ENCODE measurements at places on chromosomes 5 and 9.
A peak's percentile ranks its signal among the peaks of the same experiment; 100 is the strongest.

- peak; percentile 2 for DNase-seq
These were observed 4.7 kb upstream of the C9orf57 start for GRCh38 chr9:72065076-72065475.

GRCh38 chr9:127084076-127085039 is 38.1 kb downstream of the ANGPTL2 start:
- no peak for DNase-seq

DNA sequence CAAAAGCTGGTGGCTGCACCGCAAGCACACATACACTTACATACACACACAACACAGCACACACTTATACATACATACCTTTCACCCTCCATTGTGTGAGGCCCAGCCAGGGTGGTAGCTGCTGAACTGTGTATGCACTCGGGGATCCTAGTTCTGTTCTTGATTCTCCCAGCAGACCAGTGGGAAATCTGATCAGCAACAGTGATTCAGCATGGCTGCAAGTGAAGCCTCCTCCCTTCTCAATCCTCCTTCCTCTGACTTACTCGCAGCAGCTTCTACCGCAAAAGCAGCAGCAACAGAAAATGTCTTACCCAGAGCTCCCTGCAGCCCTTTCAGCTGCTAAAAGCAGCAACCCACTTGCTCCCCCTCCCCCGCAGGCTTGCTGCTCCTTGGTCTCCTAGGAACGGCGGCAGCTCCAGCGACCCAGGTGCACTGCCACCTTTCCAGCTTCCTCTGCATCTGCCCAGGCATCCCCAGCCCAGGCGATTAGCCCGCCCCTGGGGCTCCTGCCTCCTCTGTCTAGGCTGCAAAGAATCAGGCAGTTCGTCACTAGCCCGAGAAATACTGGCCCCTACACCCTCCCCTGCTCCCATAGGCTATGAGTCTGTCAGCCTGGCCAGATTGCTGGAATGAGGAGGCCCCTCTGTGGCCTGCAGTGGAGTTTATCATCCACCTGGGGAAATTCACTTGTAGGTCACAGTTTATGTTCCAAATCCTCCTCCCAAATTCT is at the start of gene KLHL3:
Gene KLHL3, minus strand, starts transcription at position 535 of the 730 bp plus-strand sequence. Its CDS starts 443 bp downstream, at position 92.
- peak; percentile 50 for DNase-seq

GRCh38 chr5:112097768-112098167 is 321.3 kb downstream of the EPB41L4A start:
- no peak for DNase-seq

GRCh38 chr9:101562966-101563365 is 29.3 kb downstream of the RNF20 start:
- peak; percentile 25 for DNase-seq

GRCh38 chr5:71907608-71908145 is 188.6 kb downstream of the CARTPT start:
- DNase-seq, result no peak

GRCh38 chr5:43603344-43604217 is 601 bp downstream of the NNT start:
- DNase-seq, result peak; percentile 20

DNA sequence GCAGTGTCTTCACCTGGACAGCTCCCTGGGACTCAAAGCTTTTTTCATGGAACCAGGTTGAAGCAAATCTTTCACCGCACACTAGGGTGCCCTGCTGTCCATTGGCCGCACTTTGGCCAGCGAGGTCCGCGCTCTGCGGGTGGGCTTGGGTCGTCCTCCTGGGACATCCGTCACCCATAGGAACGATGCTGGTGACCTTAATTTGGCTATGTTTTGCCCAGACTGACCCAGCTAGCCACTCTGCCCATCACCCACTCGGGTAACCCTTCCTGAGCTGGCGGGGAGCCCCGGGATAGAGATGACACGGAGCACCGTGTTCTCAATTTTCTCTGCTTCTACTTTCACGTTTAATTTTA is 25.9 kb downstream of the ZDHHC11B start:
- DNase-seq, result no peak

DNA sequence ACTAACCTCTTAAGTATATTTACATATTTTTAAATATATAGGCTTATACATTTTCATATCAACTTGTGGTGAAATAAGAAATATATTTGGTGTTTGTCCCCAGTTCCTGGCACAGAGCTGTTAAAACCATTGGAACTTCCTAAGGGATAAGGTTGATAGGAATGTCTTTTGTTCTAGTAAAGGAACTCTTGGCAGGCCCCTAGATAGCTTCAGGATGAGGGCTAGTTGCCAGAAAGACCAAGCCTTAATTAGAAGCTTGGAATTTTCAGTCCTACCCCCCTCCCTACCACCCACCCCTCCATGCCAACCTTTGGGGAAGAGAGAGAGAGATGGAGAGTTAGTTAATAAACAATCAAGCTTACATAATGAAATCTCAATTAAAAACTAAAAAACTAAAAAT is 638.6 kb upstream of the ACO1 start:
- DNase-seq, result no peak

DNA sequence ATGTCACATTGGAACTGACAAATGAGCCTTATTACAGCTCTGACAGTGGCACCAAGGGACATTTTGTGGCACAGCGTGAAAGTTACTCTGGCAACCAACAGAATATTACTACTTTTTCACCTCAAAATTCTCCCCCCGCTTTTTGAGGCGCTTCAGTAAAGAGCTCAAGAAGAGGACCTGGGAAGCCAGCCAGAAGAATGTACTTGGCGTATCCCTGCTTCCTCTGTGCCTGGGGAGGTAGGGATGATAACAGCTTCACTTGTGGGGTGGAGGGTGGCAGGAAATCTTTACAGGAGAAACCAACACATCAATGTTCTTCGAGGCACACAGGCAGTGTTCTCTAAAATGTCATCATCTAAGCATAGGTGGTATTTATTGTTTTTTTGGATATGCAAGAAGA is 624.1 kb downstream of the NR2F1-AS1 start:
- peak; percentile 71 for DNase-seq

GRCh38 chr9:97411789-97412625 is at the start of gene TDRD7:
Gene TDRD7 (plus strand): TSS chr9:97412096. CDS start chr9:97428466, 16,370 bp downstream.
- DNase-seq, result peak; percentile 65

DNA sequence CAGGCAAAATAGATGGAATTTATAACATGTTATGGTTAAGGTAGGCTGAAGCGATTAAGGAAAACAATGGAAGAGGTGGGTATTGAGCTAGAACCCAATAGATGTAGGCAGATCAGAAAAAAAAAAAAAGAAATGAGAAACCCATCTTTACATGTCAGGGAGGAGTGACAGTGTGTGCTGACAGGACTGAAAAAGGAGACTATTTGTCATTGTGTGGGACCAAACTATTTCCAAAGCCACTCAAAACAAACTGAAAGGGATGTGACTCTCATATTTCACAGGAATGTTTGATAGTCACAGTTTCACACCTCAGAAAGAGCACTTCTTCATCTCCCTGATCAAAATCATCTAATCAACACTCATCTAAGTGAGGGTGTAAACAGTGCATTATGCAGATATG is 122.3 kb upstream of the KIF2A start:
- no peak for DNase-seq

DNA sequence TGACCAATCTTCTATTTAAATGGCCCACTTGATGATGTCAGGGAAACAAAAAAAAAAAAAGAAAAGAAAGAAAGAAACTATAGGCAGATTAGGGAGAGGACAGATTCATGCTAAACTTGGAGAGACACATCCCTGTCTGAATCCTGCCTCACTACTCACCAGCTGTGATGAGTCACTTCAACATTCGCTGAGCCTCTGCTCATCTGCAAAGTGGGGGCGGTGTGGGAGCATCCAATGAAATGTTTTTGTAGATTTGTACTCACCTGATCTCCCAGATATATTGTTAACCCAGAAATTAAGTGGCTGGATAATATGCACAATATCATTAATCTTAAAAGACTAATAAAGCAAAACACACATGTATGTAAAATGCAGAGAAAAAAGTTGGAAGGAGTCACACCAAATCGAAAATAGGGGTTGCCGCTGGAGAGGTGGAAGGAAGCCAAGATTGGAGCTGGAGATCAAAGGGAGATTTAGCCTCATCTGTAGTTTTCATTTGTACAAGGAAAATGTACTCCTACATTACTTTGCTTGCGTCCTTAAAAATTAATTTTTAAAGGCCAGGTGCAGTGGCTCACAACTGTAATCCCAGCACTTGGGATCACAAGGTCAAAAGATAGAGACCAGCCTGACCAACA is 17.0 kb upstream of the ERGIC1 start:
- peak; percentile 91 for DNase-seq

GRCh38 chr5:1421521-1422341 is 23.5 kb downstream of the SLC6A3 start:
- no peak for DNase-seq

Data from iris pigment epithelial cell (primary cell).